ENCODE measurements at places on chromosomes 3 and 15.

GRCh38 chr3:100089812-100090668 is 24.3 kb downstream of the FILIP1L start:
- no peaks in the 10 kb centered on the region for H3K4me1 ChIP-seq
- H3K36me3 ChIP-seq = no peaks in the 10 kb centered on the region
- H3K27ac ChIP-seq = no peak overlapping the region
- H3K4me3 ChIP-seq = no peak overlapping the region
- H3K27me3 ChIP-seq = no peaks in the 10 kb centered on the region

DNA sequence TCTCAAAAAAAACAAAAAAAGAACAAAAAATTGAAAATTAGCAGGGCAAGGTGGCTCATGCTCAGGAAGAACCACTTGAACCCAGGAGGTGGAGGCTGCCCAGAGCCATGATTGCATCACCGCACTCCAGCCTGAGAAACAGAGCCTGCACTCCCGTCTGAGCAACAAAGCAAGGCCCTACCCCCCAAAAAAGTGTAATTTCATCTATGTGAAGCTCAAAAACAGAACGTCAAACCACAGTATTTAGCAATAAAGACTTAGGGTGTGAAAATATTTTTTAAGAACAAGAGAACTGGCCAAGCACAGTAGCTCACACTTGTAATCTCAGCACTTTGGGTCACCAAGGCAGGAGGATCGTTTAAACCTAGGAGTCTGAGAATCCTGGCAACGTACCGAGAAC is 38.2 kb downstream of the STAG1 start:
- no peak for DNase-seq
- no peak overlapping the region for H3K27ac ChIP-seq
- no peaks in the 10 kb centered on the region for H3K27me3 ChIP-seq
- H3K4me1 ChIP-seq = peaks cover 5% of the 10 kb centered on the region
- H3K4me3 ChIP-seq = no peak overlapping the region

- H3K36me3 ChIP-seq = no peaks in the 10 kb centered on the region
- DNase-seq = no peak
- no peaks in the 10 kb centered on the region for H3K4me1 ChIP-seq
- no peak overlapping the region for H3K27ac ChIP-seq
These were observed 23.6 kb downstream of the STXBP5L start for GRCh38 chr3:120931593-120931992.

- H3K4me3 ChIP-seq = no peak overlapping the region
- no peaks in the 10 kb centered on the region for H3K36me3 ChIP-seq
- no peak for DNase-seq
These were observed 6.1 kb upstream of the RPP14 start for GRCh38 chr3:58299839-58300516.

GRCh38 chr3:178019645-178020044 is 516.6 kb upstream of the KCNMB2 start:
- H3K4me1 ChIP-seq = no peaks in the 10 kb centered on the region
- no peak overlapping the region for H3K27ac ChIP-seq
- no peaks in the 10 kb centered on the region for H3K36me3 ChIP-seq
- H3K4me3 ChIP-seq = no peak overlapping the region

DNA sequence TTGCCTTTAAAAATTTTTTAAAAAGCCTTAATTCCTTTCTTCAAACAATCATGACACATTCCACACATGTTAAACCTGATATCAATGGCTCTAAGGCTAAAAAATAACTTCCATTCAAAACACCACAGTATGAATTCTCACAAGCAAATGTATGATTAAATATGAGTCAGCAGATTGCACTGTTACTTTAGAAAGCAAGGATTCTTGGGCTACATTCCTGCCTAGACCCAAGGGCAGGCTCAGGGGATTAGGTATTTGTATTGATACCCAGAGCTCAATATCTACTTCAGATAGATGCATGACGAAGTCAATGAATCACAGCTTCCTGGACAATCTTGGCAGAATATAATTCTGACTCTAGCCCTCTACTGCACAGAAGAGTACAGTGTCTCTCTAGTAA is 65.7 kb downstream of the RARB start:
- no peaks in the 10 kb centered on the region for H3K27me3 ChIP-seq
- no peaks in the 10 kb centered on the region for H3K4me1 ChIP-seq
- DNase-seq = no peak
- no peaks in the 10 kb centered on the region for H3K36me3 ChIP-seq

- H3K36me3 ChIP-seq = no peaks in the 10 kb centered on the region
- no peak overlapping the region for H3K4me3 ChIP-seq
- no peak overlapping the region for H3K27ac ChIP-seq
- DNase-seq = no peak
- no peaks in the 10 kb centered on the region for H3K4me1 ChIP-seq
These were observed 82.4 kb downstream of the WWTR1 start for GRCh38 chr3:149575213-149575960.

DNA sequence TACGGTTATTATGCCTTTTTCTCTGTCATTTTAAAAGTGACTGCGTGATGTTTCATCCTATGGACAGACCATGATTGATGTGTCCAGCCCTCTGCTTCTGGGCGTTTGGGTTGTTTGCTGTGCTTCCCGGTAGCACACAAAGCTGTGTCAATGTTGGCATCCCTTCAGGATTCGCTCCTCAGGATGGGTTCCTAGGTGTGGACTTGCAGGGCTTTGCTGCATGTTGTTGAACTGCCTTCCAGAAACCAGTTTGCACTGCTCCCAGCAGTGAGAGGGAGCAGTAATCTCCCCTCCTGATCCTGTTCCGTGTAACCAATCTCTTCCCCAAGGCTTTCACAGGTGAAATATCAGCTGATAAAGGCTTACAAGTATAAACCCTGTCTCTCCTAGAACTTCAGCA is 787 bp downstream of the TRPM1 start:
- no peak overlapping the region for H3K27ac ChIP-seq
- H3K36me3 ChIP-seq = no peaks in the 10 kb centered on the region
- DNase-seq = no peak
- H3K4me1 ChIP-seq = no peaks in the 10 kb centered on the region
- no peaks in the 10 kb centered on the region for H3K27me3 ChIP-seq

DNA sequence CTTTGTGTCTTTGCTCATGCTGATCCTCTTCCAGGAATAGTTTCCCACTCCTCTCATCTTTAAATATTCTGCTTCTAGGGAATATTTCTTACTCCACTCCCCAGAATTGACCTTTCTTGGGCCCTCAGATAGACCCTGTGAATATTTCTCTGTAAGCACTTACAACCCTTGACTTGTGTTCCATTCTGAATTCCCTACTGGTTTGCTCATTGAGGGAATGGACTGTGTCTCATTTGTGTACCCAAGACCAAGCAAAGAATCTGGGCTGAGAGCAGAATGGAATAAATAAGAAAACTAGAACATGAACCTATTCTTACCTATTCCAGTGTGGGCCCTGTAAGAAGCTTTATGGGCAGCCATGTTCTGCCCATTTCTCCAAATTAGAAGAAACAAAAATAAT is 72.7 kb upstream of the TSPAN3 start:
- H3K27me3 ChIP-seq = no peaks in the 10 kb centered on the region
- H3K4me3 ChIP-seq = no peak overlapping the region
- H3K36me3 ChIP-seq = no peaks in the 10 kb centered on the region
- H3K27ac ChIP-seq = no peak overlapping the region
- no peak for DNase-seq
- H3K4me1 ChIP-seq = no peaks in the 10 kb centered on the region

DNA sequence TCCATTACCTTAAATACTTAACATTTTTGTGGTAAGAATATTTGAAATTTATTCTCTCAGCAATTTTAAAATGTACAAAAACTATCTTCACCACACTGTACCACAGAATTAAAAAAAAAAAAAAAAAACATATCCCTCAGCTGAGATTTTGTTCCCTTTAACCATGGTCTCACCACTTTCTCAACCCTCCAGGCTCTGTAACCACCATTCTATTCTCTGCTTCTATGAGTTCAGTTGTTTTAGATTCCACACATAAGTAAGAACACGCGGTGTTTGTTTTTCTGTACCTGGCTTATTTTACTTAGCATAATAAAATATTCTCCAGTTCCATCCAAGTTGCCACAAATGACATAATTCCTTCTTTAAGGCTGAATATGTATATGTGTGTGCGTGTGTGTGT is 41.5 kb downstream of the CSNK1G1 start:
- H3K4me3 ChIP-seq = no peak overlapping the region
- H3K4me1 ChIP-seq = no peaks in the 10 kb centered on the region
- DNase-seq = no peak

DNA sequence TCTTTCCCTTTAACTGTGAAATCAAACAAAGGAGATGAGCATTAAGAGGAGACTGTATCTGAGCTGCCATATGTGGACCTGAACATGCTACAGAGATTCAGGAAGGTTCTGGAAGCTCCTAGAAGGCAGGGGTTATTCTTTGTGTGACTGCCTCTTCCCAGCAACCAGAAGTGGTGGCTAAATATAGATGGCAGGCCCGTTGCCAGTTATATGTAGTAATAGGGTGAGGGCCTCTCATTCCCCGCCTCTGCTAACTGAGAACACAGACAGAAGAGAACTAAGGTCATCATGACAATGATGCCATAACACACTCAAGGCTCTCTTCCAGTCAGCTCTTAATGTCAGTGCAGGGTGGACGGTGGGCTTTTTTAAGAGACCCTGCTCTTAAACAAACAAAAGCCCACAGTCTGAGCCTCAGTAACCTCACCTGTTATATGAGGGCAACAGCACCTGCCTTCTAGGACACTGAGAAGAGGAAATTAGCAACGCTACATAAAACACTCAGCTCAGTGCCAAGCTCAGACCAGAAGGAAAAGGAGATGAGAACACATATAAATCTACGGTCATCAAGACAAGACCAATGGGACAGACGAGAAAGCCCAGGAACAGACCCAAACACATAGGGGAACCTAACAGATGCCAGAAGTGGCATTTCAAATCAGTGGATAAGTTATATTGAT is 22.3 kb downstream of the CFAP92 start:
- no peaks in the 10 kb centered on the region for H3K36me3 ChIP-seq
- no peak for DNase-seq
- H3K4me1 ChIP-seq = no peaks in the 10 kb centered on the region
- no peaks in the 10 kb centered on the region for H3K27me3 ChIP-seq
- no peak overlapping the region for H3K27ac ChIP-seq

DNA sequence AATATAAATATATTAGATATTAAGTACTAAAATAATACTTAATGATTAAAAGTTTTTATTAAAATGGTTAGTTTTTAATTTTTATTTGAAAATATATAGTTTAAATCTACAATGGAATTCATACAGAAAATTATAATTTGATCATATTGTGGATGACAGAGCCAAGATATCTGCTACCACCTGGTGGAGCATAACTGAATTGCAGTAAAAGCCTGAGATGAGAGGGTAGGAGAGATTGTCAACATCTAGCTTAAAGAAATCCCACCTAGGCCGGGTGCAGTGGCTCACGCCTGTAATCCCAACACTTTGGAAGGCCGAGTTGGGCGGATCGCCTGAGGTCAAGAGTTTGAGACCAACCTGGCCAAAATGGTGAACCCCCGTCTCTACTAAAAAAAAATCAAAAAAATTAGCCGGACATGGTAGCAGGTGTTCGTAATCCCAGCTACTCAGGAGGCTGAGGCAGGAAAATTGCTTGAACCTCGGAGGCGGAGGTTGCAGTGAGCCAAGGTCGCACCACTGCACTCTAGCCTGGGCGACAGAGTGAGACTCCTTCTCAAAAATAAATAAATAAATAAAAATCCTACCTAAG is 25.1 kb upstream of the CSTA start:
- no peak overlapping the region for H3K27ac ChIP-seq
- peaks cover 2% of the 10 kb centered on the region for H3K4me1 ChIP-seq
- H3K27me3 ChIP-seq = no peaks in the 10 kb centered on the region
- no peak overlapping the region for H3K4me3 ChIP-seq
- DNase-seq = no peak

DNA sequence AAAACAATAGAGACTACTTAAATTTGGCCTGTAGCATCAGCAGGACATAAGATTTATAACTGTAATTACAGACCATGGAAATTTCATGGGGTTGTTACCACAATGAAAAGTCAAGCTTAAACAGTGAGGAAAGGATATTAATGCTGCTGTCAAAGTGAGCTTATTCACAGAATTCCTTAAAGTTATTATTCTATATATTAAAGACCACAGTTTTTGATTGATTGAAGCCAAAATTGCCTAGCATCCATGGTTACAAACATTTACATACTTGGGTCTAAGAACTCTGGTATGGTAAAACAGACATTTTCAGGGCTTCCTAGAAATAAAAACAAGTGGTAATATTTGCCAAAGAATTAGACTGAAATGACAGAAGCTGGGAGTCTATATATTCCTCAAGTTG is 248.6 kb downstream of the ATP8B4 start:
- H3K4me1 ChIP-seq = no peaks in the 10 kb centered on the region
- H3K36me3 ChIP-seq = no peaks in the 10 kb centered on the region
- no peaks in the 10 kb centered on the region for H3K27me3 ChIP-seq
- no peak for DNase-seq

DNA sequence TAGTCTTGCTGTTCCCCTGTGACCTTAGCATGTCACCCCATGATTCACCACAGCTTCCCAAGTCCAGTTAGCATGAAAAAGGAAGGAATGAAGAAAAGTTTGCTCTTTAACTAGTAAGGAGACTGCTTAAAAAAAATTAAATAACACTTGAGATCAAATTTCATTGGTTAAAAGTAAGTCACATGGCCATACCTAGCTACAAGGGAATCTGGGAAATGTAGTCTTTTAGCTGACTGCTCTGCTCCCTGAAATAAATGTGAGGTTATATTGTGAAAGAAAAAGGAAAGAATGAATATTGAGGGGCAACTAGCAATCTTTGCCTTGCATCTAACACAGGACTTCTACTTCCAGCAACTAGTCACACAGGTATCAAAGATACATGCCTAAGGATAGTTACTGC is 84.7 kb upstream of the LRRN1 start:
- no peaks in the 10 kb centered on the region for H3K36me3 ChIP-seq
- no peak overlapping the region for H3K27ac ChIP-seq
- no peak overlapping the region for H3K4me3 ChIP-seq
- no peaks in the 10 kb centered on the region for H3K27me3 ChIP-seq
- no peaks in the 10 kb centered on the region for H3K4me1 ChIP-seq

- no peak overlapping the region for H3K4me3 ChIP-seq
- no peaks in the 10 kb centered on the region for H3K27me3 ChIP-seq
- H3K36me3 ChIP-seq = no peaks in the 10 kb centered on the region
- no peak for DNase-seq
These were observed 7.2 kb upstream of the ABTB1 start for GRCh38 chr3:127665586-127665985.

DNA sequence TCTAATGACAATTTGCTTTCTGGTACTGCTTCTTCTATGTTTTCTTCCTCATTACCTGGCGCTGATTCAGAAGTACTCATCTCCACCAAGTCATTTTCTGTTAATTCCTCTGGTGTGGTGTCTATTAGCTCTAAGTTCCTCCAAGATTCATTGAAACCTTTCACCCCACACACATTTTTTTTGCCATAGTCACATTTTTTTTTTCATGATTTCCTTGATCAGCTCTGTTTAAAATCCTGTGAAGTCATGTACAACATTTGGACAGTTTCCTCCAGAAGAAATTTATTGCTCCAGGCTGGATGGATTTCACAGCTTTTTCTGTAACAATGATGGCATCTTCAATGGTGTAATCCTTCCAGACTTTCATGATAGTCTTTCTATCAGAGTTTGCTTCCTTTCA is 243.2 kb upstream of the VEPH1 start:
- no peak overlapping the region for H3K27ac ChIP-seq
- H3K4me3 ChIP-seq = no peak overlapping the region
- H3K27me3 ChIP-seq = no peaks in the 10 kb centered on the region
- no peak for DNase-seq
- no peaks in the 10 kb centered on the region for H3K4me1 ChIP-seq
- no peaks in the 10 kb centered on the region for H3K36me3 ChIP-seq

Measured in effector memory CD4-positive, alpha-beta T cell (primary cell).